Right renal pelvis (tissue), 4 donors: ENCODE measurements at places on chromosomes 4 and X.

GRCh38 chrX:109399831-109400230 lies 82.1 kb downstream of the GUCY2F start:
- no peak for DNase-seq

GRCh38 chrX:124240422-124240821 lies 92.0 kb upstream of the TEX13D start:
- DNase-seq = no peak

DNA sequence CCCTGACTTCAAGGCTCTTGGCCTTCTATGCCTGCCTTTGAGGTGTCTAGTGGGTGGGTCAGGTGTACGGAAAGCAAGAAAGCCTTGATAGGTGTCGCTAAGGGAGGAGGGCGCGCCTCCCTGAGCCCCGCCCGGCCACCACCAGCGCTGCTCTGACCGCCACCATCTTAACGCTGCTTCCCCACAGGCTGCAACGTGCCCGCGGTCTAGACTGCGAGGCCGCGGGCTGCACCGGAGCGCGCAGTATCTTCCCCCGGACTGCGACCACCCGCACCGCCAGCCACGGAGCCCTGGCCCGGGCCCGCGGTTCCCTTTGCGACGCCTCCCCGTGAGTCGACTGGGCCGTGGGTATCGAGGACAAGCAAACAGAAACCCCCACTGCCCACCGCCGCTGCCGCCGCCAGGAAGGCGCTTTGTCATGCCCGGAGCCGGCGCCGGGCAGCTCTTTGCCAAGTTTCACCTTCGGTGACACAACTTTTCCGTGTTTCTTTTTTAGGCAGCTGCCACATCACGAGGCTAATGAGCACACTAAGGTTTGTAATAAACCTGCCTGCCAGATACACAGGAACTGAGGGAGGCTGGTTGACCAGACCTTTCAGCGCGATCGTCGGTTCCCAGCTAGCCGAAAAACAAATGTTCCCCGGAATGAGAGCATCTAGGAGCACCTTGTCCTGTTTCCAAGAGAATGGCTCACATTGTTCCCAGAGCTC lies 335.8 kb upstream of the F9 start:
- no peak for DNase-seq

DNA sequence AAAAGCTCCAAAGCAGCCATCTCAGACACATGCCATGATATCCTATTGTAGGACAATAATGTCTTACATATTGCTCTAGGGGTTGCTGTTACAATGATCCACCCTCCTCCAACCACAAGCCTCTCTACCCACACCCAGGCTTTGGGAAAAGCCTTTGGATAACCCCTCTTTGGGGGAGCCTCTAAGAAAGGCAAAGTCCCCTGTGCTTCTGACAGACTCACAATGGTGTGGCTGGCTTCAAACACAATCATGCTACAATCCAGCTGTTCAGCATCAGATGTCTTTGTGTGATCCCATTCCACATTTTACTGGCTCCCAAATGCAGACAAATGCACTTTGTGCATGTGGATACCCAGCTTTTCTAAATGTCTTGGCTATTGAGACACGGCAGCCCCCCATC lies 65.9 kb upstream of the CAPN6 start:
- DNase-seq = no peak

- no peak for DNase-seq
Observed at GRCh38 chrX:39773150-39773549, 324.6 kb downstream of the BCOR start.

- no peak for DNase-seq
Observed at GRCh38 chrX:48896611-48897011, 957 bp downstream of the TIMM17B start.

- DNase-seq = no peak
Observed at GRCh38 chrX:112945826-112946225, 105.2 kb upstream of the AMOT start.

DNA sequence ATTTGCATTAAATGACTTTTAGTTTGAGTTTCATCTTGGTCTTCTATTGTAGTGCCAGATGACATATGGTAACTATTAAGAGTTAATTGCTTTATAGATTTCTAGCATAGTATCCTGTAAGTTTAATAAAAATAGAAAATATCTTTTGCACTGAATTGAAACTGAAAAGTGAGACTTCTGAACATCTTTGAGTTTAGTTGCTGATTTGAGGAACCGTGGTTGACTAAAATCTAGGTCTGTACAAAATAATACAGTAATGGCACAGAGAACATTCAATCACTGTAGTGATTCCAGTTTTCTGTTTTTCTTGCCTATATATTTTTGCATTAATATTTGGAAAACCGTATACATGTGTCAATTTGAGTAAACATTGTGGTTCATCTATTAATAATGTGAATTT lies 60.7 kb downstream of the SPATA4 start:
- no peak for DNase-seq

GRCh38 chr4:21113496-21114223 lies 413.4 kb downstream of the PACRGL start:
- DNase-seq = no peak

- DNase-seq = peak; percentile 1
Observed at GRCh38 chr4:66688674-66689073, 856.6 kb downstream of the CENPC start.

GRCh38 chr4:39085891-39086290 lies 23.9 kb downstream of the KLHL5 start:
- no peak for DNase-seq

GRCh38 chr4:2417226-2417764 lies 1.1 kb downstream of the ZFYVE28 start:
- DNase-seq = no peak
